ENCODE measurements at places on chromosomes 5 and 9.

DNA sequence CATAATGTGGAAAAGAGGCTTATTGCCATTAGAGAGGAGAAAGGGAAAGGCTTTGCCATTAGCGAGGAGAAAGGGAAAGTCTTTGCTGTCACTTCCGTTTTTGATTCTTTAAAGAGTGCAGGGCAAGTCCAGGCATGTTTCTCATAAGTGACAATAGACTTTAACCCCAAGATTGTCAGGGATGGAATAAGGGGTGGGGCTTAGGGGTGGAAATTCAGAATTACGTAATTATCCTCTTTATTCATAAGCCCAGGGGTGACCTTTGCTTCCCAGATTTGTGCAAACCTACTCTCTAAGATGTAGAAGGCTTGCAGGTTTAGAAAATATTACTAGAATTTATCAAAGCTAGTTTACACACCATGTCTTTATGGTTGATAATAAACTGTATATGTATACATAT, 2.3 kb upstream of the PLK2 start:
- DNase-seq, result no peak

- DNase-seq, result no peak
Measured at GRCh38 chr5:171453056-171453725, 33.7 kb downstream of the FGF18 start.

DNA sequence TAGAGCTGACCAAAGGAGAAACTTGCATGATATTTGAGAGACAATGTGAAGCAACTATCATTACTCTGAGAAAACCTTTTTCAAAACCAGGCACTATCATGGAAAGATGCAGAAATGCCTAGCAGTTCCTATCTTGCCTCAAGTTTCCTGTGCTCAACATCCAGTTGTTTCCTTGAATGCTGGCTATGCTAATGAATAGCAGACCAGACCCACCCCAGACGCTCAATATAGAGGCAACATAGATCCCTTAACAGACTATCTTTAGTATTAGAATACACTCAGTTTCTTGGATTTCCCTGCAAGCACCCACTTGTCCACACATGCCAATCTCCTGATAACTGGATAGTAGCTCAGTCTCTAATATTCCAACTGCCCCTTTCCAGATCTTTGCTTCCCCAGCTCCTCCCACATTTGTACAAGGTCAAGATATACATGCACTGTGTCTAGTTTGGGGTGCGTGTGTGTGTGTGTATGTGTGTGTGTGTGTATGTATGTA, 93.3 kb upstream of the PCSK5 start:
- DNase-seq, result no peak

DNA sequence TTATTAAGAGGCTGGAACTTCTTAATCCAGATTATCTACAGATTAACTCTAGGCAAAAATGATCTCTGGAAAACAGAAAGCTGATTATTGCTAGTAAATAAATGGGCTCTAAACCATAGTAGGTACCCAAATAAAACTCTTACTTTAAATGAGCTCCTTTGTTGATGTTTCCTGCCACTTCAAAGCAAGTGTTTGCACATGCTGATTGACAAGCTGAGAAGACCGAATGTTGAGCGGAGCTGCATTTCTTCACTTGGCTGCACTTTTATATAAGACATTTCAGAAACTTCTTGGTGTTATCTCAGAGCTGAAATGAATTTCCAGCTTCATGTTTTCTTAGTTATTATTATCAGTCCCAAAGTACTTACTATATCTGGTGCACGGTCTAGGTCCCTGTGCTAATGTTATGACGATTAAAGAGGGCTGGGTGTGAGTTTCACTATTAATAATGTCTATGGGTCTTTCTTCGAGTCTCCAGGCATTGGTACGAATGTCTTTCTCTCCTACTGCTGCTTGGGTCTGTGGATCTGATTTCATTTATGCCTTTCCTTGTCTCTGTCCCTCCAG, 58.6 kb upstream of the CTXN3 start:
- DNase-seq, result no peak

GRCh38 chr9:21559402-21560280, 77.5 kb upstream of the IFNE start:
- peak; percentile 50 for DNase-seq

DNA sequence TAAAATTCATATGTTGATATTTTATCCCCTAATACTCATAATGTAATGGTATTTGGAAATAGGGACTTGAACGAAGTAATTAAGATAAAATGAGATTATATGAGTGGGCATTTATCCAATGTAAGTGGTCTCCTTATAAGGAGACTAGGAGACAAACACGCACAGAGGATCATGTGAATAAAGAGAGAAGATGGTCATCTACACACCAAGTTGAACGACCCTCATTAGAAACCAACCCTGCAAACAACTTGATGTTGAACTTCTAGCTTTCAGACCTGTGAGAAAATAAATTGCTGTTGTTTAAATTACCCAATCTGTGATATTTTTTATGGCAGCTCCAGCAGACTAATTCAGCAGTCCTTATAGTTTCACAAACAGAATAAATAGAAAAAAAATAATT, 27.5 kb upstream of the SELENOP start:
- DNase-seq, result no peak

GRCh38 chr5:82274343-82275211, 3.6 kb downstream of the RPS23 start:
- DNase-seq, result no peak

DNA sequence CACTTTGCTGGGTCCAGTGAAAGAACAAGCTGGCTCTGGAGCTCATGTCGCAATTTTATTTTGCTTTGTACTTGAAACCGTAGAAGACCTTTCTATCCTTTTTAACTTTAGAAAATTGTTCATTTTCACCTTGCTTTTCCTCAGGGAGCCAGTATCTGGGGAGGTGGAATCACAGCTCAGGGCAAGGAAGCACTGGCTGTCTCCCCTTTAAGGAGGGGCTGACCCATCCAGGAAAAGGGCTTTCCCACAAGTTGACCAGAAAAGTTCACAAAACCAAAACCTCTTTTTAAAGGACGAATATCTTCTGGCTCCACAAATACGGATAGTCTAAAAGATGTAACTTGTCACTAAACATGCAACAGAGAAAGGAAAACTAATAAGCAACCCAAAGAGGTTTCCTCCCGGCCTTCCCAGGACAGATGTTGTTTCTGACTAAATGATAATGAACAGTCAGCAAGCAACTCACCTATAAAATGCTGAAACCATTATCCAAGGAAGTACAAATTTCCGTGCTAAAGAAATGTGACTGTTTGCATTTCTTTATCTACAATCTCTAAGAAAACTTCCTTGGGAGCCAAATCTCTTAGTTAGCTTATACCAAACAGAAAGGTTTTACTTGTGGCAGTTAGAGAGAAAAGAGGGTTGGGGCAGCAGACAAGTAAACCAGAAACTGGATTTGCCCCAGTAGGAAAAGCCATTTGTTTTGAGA, 278.2 kb downstream of the PLK2 start:
- DNase-seq, result no peak

DNA sequence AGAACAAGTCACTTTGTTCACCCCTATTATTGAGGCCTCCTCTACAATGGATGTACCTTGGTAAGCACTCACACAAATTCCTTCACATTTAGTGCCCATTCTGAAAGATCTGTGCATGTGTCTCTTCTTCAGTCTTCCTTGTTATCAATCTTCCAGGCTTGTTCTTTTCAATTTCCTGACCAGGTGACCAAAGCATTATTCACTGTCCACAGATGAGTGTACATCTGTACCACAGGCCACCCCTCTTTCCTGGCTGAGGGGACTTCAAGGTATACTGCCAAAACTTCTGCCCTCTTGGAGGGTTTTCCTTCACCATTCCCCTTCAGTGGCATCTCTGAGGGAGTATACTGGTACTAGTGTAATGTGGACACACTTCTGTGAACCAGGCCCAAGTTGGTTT, 25.5 kb upstream of the STOM start:
- no peak for DNase-seq

GRCh38 chr9:130537346-130538050, 41.9 kb upstream of the FUBP3 start:
- DNase-seq, result no peak

GRCh38 chr9:16899606-16900005, 29.1 kb upstream of the BNC2 start:
- DNase-seq, result no peak

GRCh38 chr5:60482301-60482700, 217.7 kb downstream of the DEPDC1B start:
- DNase-seq, result no peak

GRCh38 chr5:69167493-69167855, 524 bp downstream of the CCNB1 start:
- DNase-seq, result no peak

- no peak for DNase-seq
Measured at GRCh38 chr5:143399616-143400540, 3.6 kb downstream of the NR3C1 start.

DNA sequence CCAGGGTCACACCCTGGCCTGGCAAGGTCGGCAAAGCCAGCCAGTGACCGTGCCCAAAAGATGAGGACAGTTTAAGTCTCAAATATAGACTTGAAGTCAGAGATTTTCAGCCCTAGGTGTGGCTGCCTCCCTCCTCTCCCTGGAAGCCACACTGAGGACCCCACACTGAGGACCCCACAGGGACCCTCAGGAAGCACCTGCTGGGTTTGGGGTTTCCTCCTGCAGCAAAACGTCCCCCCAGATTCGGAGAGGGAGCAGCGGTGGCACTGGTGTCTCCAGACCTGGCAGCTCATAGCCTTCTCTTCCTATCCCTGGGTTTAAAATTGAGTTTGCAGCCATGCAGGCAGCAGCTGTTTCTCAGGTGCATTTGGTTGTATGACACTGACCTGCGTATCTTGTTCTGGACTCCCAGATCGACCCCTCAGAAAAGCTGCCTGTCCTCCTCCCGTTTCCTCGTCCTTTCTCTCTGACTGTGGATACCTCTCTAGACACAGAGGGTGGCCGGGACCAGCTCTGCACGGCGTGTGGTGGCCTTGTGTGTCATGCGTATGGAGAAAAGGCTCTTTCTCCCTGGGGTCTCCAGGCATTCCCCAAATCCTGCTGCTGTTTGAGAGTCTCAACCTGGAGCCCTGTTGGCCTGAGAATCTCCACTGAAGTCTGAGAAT, 36.6 kb downstream of the MRPL36 start:
- DNase-seq, result no peak

- DNase-seq, result no peak
Measured at GRCh38 chr5:12245429-12245828, 341.2 kb upstream of the CTNND2 start.

DNA sequence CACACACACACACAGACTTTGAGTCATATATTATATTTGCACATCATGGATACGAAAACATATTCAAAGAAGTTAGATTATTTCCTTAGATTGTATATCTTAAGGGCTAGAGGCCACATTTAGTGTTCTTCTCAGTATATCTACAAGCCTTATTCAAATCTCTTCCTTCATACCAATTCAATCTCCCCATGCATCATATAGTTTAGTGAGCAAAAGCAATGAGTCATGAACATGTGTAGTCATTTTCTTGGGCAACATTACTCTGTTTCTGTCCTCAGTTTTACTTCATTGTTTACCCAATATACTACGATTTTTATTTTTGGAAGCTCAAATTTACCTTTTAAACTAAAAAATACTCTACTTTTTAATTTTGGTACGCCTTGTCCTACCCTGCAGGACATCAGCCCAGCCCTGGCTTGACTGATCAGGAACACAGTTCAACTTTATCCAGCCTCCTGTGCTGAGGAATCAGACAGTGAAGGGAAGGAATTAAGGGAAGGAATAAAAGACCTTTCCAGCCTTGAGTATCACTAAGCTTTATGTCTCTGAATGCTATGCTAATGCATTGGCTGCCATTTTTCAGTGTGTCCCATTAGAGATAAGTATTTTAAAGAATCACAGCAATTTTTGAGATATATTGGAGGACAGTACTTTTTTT, 101.7 kb upstream of the FST start:
- DNase-seq, result no peak

GRCh38 chr5:107446972-107447371, 223.8 kb downstream of the EFNA5 start:
- no peak for DNase-seq

GRCh38 chr5:39274398-39275085, 55.2 kb upstream of the FYB1 start:
- DNase-seq, result no peak

DNA sequence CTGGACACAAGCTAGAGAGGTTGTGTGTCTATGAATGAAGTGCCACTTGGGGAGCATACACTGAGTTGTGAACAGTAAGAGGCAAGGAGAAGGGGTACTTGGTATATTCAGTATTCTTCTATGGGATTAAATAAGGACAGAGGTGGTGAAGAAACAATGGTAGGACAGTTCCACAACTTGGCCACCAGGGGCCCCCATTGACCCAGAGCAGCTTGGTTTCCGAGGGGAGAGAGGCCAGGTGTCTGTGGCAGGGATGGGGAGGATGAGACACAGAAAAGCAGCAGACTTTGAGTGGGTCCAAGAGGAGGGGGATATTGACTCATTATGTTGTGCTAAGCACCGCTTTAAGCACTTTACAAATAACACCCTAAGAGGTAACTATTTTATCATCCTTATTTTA, 220.6 kb downstream of the MELK start:
- no peak for DNase-seq

DNA sequence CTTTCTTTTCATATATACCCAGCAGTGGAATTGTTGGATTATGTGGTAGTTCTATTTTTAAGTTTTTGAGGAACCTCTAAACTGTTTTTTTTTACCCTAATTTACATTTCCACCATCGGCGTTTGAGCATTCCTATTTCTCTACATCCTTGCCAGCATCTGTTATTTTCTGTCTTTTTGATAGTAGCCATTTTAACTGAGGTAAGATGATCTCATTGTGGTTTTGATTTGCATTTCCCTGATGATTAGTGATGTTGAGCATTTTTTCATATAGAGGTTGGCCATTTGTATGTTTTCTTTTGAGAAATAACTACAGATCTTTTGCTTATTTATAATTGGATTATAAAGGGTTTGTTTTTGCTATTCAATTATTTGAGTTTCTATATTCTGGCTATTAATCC, 71.7 kb upstream of the TNC start:
- DNase-seq, result no peak

- DNase-seq, result no peak
Measured at GRCh38 chr5:65190328-65191053, 291.2 kb downstream of the ADAMTS6 start.

DNA sequence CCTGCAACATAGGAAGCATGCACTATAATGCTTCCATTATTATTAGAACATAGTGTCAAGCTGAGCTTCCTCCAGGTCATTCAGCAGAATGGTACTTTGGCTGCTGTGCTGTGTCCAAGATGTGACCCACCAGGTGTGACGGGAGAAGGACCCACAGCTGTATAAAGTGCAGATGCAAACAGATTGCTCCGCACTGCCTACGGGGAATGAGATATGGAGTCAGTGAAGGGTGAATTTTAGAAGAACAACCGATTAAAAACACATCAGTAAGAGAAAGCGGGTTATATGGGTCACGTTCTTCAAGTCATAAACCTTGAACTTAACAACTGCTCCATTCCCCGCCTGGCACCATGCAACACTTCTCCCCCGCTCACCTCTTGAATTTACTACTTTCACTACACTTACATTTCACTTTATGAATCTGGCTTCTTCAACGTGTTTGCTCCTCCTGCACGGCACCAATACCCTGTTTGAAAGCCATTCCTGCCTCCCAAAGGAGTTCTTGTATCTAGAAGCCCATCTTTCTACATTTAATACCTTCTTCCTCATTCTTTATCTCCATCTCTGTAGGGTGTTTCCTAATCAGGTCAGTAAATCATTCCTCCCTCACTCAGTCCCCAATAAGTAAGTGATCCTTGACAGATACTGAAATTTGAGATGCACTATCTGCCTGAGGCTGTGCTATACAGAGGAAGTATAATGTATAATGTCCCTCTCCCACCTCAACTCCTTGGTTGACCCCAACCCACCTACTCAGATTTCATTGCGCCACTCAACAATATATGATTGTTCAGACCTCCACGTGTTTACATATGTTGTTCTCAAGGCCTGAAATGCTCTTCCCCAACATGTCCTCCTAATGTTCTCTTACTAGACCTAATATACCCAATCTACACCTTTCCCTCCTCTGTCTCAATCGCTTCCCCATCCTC, 25.9 kb downstream of the BRINP1 start:
- DNase-seq, result no peak

Data from T-helper 1 cell (primary cell).